Left ventricle myocardium inferior (tissue), 1 donor: ENCODE measurements at places on chromosomes 12 and 14. TPM values are rescaled to one million over a fixed set of nuclear protein-coding genes. Genes with fewer than 3 reads are reported as not detected.

Gene TMED10
- total RNA-seq = 278 TPM

DNA sequence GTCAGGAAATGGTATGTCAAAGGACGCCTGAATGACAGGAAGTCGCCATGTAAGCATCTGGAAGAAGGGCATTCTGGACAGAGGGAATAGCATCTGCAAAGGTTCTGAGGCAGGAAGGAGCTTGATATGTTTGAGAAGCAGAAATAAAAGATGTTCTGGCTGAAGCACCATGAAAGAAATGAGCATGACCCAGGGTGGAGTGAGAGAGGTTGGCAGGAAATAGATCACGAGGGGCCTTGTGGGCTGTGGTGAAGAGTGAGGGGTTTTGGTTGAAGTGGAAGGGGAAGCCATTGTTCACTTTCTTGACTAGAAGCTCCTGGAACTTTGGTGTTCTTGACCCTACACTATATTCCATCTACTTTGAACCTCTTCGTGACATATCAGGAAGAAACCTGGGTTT, 99.4 kb upstream of the PARP11 start:
- no peaks in the 10 kb centered on the region for H3K36me3 ChIP-seq
- H3K27ac ChIP-seq = no peak overlapping the region
- H3K4me1 ChIP-seq = no peaks in the 10 kb centered on the region
- DNase-seq = no peak

GRCh38 chr12:117344716-117345115, 16.7 kb downstream of the NOS1 start:
- H3K4me1 ChIP-seq = no peaks in the 10 kb centered on the region
- peaks cover 62% of the 10 kb centered on the region for H3K27me3 ChIP-seq
- H3K36me3 ChIP-seq = no peaks in the 10 kb centered on the region
- H3K27ac ChIP-seq = no peak overlapping the region

DNA sequence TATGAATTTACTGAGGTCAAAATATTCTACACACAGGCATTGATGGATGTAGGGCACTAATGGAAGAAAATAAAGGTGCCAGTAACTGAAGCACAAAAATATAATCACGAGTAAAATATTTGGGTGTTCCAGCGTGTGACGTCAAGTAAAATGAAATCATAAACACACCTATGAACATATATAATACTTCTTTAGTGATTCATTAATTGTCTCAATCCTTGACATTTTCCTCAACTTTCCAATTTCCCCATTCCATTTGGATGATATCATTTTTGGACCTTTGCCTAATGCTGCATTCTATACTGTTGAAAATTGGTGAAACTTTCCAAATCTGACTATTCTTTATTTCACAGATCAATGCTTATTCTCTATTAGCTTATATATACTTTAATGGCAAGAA, 649.3 kb downstream of the GALC start:
- no peaks in the 10 kb centered on the region for H3K36me3 ChIP-seq
- H3K4me1 ChIP-seq = no peaks in the 10 kb centered on the region
- no peak for DNase-seq
- H3K27ac ChIP-seq = no peak overlapping the region
- no peak overlapping the region for H3K4me3 ChIP-seq

- no peak for DNase-seq
- no peaks in the 10 kb centered on the region for H3K27me3 ChIP-seq
- peaks cover 50% of the 10 kb centered on the region for H3K4me1 ChIP-seq
- no peak overlapping the region for H3K27ac ChIP-seq
These were observed 139.1 kb downstream of the ZFP36L1 start for GRCh38 chr14:68653804-68654203.

Gene ADAM21
- 0.38 TPM for total RNA-seq
